ENCODE measurements at places on chromosomes 6 and 20. TPM values are rescaled to one million over a fixed set of nuclear protein-coding genes. Genes with fewer than 3 reads are reported as not detected.

DNA sequence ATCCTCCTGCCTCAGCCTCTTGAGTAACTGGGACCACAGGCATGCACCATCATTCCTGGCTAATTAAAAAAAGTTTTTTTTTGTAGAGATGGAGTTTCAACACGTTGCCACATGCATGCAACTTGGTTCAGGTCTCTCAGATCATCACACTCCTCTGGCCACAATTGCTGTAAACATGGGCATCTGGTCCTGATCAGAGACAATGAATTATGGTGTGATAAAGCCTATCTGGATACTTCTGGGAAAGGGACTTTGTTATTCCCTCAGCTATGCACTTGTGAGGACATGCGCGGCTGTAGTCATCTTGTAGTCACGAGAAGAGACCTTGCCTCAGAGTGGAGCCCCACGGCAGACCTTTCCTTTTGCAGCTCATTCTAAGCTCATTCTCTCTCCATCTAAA, 210.9 kb upstream of the ZFP64 start:
- no peak for DNase-seq

DNA sequence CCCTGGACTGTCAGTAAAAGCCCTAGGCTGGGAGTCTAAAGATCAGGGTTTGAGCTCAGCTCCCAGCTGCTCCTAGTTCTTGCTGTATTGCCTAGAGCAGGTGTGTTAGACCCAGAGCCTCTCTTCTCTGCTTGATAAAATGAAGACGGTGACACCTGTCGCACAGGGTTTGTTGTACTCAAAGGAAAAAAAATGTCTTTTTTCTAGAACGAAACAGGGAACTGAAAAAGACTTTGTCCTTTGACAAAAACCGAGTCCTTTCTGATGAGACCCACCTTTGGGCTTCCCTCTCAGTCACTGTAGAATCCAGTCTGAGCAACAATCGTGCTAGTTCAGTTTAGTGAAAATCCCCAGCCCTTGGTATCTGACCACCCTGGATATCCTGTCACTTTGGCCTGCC, 102.1 kb upstream of the LAMP5 start:
- DNase-seq, result no peak

GRCh38 chr20:49750611-49751396, 37.1 kb upstream of the B4GALT5 start:
- DNase-seq, result no peak

The NDUFAF5 gene
- polyA plus RNA-seq, result 22.8 TPM

DNA sequence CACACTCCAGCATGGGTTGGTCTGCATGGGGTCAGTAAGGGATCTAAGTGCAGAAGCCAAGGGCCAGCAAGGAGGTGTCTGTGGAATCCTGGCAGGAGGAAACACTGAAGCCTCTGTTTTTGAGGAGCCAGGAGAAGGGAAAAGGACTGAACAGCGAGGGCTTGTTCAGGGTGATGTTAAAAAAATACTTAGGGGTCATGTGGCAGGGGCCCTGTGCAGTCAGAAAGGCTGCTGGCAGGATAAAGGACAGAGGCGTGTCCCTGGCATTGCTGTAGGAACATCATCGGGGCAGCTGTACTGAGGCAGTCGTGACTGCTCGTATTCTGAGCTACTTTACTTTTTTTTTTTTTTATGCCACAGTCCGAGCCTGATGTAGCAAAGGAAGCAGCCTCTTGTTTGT, 127.1 kb upstream of the ZFP64 start:
- no peak for DNase-seq

The EIF6 gene
- 167 TPM for polyA plus RNA-seq

- DNase-seq, result no peak
Observed at GRCh38 chr20:45817376-45818194, 5.1 kb downstream of the UBE2C start.

GRCh38 chr6:154410619-154411072, 54.0 kb upstream of the IPCEF1 start:
- peak; percentile 76 for DNase-seq

The CAGE1 gene
- polyA plus RNA-seq, result not detected

The FKBP1C gene
- 3.0 TPM for polyA plus RNA-seq

- no peak for DNase-seq
Observed at GRCh38 chr6:165660857-165661663, 2.0 kb downstream of the PDE10A start.

The KCNS1 gene
- polyA plus RNA-seq, result 0.42 TPM

DNA sequence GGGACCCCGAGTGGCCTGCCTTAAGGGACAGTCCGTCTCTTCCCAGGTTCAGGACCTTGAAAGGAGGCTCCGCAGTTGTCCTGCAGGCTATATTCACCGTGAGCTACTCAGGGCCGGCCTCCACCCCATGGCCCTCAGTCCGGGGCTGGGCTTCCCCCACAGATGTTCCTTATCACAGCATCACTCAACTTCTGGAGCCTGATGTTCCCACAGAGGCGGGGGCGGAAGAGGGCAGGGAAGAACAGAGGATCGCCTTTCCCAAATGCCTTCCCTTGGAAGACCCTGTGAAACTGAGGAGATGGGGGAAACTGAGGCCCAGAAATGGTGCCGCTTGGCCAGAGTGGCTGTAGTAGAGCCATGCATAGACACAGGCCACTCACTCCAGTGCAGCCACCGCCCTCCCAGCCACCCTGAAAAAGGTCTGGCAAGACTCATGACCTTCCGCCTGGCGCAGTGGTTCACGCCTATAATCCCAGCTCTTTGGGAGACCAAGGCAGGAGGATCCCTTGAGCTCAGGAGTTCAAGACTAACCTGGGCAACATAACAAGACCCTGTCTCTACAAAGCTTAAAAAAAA, 4.3 kb upstream of the COX4I2 start:
- DNase-seq, result no peak

DNA sequence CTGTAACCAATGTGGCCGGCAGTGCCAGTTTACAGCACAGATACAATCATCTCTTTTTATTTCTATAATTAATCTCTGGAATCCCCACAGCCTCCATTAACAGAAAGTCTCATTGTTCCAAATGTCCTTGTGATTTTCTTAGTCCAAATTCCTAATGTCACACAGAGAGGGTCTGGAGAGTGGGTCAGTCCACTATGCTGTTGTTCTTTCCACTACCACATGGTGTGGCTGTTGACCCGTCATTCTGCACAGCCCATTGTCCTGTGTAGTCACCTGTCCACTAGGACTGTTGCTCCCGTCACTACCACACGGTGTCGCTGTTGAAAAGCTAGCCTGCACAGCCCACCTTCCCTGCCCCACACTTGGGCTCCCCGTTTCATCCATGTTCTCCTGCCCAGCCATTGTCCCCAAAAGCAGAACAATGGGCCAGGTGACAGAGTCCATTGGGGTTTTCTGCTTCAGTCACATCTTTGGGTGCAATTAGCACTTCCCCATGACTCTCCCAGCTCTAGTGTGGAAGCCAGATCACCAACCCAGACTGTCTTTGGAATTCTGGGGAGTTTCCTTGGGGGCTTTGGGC, 8.6 kb upstream of the LBP start:
- no peak for DNase-seq

DNA sequence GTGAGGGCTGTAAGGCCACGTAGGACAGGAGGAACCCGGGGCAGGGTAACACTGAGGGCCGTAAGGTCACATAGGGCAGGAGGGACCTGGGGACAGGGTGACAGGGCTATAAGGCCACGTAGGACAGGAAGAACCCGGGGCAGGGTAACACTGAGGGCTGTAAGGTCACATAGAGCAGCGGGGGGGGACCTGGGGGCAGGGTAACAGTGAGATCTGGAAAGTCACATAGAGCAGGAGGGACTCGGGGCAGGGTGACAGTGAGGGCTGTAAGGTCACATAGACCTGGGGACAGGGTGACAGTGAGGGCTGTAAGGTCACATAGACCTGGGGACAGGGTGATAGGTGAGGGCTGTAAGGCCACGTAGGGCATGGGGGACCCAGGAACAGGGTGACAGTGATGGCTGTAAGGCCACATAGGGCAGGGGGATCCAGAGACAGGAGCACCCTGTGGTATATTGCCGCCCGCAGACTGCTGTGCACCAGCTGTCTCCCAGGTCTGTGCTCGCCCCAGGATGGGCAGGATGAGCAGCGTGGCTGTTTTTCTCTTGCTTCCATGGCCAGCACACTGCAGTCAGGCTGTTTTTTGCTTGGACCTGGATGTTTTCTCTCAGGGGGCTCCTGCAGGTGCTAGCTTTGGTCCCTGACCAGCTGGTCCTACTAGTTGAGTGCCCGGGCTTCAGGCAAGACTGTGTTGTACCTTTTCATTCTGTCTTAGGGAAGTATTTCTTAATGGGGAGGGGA, 55.7 kb downstream of the SYTL3 start:
- no peak for DNase-seq

- no peak for DNase-seq
Observed at GRCh38 chr6:67361264-67361663, 1273.8 kb upstream of the ADGRB3 start.

DNA sequence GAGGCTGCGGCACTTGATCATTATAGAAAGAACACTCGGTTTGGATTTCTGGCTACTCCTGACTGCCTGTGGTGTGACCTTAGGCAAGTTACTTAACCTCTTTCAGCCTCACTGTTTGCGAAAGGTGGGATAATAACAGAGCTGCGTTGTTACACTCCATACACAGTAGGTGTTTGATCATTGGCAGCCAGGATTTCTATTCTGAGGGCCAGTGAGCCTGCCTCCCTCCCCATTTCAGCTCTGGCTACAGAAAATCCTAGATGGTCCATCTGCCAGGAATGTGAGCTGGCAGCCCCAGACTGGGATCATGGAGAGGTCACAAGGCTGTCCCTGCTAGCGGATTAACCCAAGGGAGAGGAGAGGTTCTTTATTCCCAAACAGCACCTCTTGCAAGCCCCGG, 2.7 kb downstream of the KCNB1 start:
- DNase-seq, result no peak

The NKAIN4 gene
- 41.3 TPM for polyA plus RNA-seq

GRCh38 chr20:35286077-35286898, 1.7 kb upstream of the EIF6 start:
- no peak for DNase-seq

- no peak for DNase-seq
Observed at GRCh38 chr20:31712112-31712553, 10.5 kb downstream of the BCL2L1 start.

DNA sequence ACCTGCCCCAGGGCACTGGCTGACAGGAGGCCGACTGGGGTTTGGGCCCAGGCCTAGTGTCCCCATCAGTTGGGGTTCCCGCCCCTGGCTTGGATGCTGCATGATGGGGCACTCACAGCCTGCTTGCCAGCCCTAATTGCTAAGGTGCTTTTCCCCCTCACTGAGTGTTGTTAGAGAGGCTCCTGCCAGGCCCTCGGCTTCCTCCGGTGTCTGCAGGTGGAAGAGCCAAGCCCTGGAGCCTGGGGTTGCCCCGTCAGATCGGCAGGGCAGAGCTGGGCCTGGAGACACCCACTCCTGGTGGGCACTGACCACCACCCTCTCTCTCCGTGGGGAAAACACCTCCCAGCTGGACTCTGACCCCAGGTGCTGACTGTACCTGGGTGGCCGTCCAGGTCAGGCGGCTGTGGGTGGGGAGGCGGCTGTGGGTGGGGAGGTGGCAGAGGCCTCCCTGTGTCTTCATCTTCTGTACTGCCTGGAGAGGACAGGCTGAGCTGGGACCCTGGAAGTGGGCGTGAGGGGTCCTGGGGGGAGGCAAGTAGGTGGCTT, 6.0 kb upstream of the CABLES2 start:
- no peak for DNase-seq

The LPA gene
- 0.19 TPM for polyA plus RNA-seq

- DNase-seq, result no peak
Observed at GRCh38 chr6:117971637-117972036, 64.6 kb downstream of the SLC35F1 start.

GRCh38 chr6:72386324-72386723, 235.5 kb upstream of the KCNQ5 start:
- no peak for DNase-seq

GRCh38 chr6:43943781-43944250, 173.8 kb downstream of the VEGFA start:
- DNase-seq, result no peak
